Right renal cortex interstitium (tissue), 3 donors: ENCODE measurements at places on chromosomes 3 and 15. TPM values are rescaled to one million over a fixed set of nuclear protein-coding genes. Genes with fewer than 3 reads are reported as not detected.

GRCh38 chr15:69126054-69126469 lies 34.4 kb upstream of the GLCE start:
- no peak for DNase-seq

DNA sequence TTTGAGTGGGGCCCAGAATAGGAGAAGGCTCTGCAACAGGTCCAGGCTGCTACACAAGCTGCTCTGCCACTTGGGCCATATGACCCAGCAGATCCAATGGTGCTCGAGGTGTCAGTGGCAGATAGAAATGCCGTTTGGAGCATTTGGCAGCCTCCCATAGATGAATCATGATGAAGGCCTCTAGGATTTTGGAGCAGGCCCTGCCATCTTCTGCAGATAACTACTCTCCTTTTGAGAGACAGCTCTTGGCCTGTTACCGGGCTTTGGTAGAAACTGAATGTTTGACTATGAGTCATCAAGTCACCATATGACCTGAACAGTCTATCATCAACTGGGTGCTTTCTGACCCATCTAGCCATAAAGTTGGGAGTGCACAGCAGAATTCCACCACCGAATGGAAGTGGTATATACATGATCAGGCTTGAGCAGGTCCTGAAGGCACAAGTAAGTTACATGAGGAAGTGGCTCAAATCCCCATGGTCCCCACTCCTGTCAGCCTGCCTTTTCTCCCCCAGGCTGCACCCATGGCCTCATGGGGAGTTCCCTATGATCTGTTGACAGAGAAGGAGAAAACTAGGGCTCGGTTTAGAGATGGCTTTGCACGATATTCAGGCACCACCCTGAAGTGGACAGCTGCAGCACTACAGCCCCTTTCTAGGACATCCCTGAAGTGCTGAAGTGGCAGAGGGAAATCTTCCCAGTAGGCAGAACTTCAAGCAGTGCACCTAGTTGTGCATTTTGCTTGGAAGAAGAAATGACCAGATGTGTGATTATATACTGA lies 971.4 kb downstream of the MCTP2 start:
- DNase-seq, result no peak

- DNase-seq, result no peak
Observed at GRCh38 chr15:64619880-64620839, 155.2 kb downstream of the RBPMS2 start.

GRCh38 chr3:150582620-150583019 lies 20.5 kb upstream of the SELENOT start:
- DNase-seq, result no peak

DNA sequence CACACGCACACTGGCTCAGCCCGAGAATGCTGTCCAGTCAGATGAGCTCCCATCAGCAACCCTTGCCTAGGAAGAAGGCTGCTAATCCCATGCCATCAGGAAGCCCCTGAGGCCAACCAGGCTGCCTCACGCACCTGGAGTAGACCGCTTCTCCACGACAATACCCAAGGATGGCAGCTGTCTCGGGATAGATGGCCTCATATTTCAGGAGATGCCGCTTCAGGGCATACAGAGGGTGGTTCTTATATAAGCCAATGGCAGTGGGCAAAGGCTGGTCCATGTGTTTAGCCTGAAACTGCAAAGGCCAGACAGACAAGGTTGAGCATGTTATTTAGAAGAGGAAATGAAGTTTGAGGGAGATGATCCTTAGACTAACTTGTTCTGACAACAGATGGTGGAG lies 22.2 kb downstream of the XPC start:
- no peak for DNase-seq

CILP gene
- 2.8 TPM for polyA plus RNA-seq

- peak; percentile 88 for DNase-seq
Observed at GRCh38 chr15:73633111-73633990, at the start of gene NPTN. Gene NPTN (minus strand): TSS chr15:73633389. CDS start chr15:73633215, 174 bp downstream.

GRCh38 chr3:122066331-122067213 lies 11.4 kb downstream of the CD86 start:
- DNase-seq, result no peak
